ENCODE measurements at places on chromosomes 11 and 22.

DNA sequence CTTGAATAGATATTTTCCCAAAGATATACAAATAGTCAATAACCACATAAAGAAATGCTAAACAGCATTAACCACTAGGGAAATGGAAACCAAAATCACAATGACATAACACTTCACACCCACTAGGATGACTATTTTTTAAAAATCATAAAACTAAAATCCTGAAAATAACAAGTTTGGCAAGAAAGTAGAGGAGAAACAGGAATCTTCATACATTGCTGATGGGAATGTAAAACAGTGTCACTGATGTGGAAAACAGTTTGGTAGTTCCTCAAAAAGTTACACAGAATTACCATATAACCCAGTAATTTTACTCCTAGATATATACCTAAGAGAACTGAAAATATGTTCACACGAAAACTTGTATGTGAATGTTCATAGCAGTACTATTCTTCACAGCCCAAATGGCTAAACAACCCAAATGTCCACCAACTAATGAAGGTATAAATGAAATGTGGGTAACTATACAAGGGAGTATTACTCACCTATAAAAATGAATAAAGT, 12.5 kb downstream of the PICALM start:
- no peak for DNase-seq

DNA sequence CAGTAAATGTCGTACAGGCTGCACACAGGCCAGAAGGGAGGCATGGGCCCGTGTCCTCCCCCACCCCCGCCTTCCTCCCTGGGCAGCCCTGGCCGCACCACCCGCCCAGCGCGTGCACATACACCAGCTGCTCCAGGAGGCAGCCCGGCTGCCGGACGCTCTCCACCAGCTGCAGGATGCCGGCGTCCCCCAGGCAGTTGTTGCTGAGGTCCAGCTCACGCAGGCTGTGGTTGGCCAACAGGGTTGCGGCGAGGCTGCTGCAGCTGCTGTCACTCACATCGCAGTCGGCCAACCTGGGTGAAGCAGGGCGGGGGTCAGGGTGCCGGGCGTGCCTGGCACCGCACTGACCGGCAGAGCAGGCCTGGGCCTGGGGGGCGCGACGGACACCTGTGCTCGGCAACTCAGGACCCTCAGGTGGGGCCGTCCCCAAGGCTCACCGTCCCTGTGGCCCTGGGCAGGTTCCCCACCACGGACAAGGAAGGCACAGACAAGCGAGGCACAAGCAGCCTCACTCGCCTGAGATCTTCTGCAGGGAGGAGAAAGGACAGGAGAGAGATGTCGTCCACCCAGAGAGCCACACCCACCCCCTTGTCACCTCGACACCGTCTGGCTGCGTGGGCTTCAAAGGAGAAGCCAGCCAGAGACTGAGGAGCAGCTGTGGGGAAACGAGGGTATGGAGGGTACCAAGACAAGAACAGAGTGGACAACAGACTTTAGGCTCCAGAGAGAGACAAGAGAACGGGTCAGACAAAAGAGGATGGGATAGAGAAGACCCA, 12.1 kb downstream of the RNH1 start:
- no peak for DNase-seq

GRCh38 chr11:87033561-87033960, 4.2 kb upstream of the TMEM135 start:
- DNase-seq: no peak

GRCh38 chr22:48627203-48627602, 1200.5 kb downstream of the BRD1 start:
- DNase-seq: no peak

GRCh38 chr22:44580176-44581095, 82.4 kb upstream of the RTL6 start:
- no peak for DNase-seq

GRCh38 chr22:38655519-38656255, 505 bp downstream of the FAM227A start:
- DNase-seq: no peak

- DNase-seq: no peak
Observed at GRCh38 chr11:128731041-128731663, 37.3 kb downstream of the FLI1 start.

GRCh38 chr22:39237318-39238100, 7.3 kb downstream of the PDGFB start:
- DNase-seq: peak; percentile 59

GRCh38 chr11:34653851-34654482, 33.1 kb downstream of the EHF start:
- DNase-seq: peak; percentile 64

- DNase-seq: no peak
Observed at GRCh38 chr22:23204541-23205157, 24.3 kb downstream of the BCR start.

DNA sequence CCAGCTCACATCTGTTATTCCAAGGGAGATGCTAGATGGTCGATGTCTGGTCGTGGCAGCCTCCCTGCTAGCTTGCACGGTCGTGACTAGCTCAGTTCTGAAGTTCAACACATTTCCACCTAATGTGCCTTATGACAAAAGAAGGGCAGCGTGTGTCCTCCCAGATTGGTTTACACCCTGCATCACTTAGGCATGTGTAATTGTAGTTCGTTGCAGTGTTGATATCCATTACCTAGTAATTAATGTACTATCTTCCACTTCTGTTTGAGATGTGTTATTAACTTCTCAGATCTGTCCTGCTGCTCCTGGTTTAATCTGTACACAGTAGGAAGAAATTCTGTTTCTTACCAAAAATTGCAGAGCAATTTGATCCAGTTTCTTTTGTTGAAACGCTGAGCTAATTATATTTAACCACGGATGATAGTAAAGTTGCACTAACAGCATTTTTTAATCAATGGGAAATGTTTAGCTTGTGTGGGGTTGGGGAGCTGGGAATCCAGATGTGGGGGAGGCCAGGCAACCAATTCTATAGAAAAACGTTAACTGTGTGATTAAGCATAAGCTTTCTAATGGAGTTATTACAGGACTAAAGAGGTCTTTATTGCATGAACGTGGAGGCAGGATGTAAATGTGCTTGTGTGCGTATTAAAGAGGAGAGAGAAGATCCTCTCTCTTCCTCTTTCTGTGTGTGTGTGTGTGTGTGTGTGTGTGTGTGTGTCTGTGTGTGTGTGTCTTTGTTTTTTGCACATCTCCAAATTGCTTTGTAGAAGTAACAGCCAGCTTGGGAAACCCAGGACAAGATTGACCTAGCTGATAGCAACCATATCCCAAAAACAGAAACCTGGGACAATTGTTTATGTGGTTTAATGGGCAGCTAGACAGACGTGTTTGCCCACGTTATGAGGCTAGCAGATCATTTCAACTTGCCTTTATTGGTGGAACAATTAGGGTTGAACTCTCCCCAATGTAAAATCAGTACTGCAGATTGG, 145.7 kb upstream of the TTC12 start:
- DNase-seq: no peak

DNA sequence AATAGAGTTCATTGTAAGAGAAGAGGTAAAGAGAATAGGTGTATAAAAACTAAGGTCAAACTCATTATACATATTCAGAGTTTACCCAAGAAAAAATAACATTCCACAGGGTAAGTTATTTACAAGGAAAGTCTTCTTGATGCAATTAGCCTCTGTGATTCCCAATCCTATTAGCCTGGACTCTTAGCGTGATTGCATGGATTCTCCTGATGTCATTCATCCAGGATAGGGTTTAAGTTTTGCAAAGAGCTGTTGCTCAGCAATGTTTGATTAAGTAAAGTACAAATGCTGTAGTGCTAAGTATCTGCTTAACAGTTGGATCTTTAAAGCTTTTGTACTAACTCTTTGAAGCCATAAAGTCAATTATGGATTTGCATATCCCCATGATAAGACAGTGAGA, 767.8 kb upstream of the LUZP2 start:
- no peak for DNase-seq

- no peak for DNase-seq
Observed at GRCh38 chr11:35131886-35132285, 7.1 kb upstream of the CD44 start.

GRCh38 chr11:21174781-21175180, 505.4 kb downstream of the NELL1 start:
- no peak for DNase-seq

DNA sequence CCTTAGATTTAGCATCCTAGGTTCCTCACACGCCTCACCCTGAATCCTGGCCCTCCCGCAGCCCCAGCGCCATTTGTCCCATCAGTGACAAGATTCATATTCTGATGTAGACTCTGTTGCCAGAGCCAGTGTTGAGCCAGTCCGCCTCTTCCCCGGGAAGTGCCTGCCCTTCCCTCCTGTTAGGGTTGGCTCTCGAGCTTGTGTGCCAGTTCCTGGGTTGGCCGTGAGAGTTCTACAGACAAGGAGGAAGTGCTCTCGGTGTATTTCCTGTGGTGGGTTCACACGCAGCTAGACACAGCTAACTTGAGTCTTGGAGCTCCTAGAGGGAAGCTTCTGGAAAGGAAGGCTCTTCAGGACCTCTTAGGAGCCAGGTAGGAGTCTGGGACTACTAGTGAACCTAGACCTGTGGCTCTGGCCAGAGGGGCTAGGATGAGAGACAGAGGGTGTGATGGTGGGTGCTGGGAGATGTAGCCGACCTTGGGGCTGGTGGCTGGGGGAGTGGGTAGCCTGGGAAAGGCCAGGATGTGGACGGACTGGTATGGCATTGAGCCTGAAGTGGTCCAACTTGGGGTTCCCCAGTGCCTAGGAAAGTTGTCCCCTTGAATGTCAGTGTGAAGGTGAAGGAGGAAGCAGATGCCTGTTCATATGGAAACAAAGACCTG, at the start of gene IL18BP:
Gene IL18BP (plus strand): TSS at position 261 of the 662 bp plus-strand sequence. CDS start 1,076 bp downstream, outside the sequence.
- DNase-seq: no peak

- no peak for DNase-seq
Observed at GRCh38 chr22:33789690-33790253, 130.5 kb downstream of the LARGE1 start.

GRCh38 chr11:105838668-105839384, 183.2 kb downstream of the MSANTD4 start:
- no peak for DNase-seq

- no peak for DNase-seq
Observed at GRCh38 chr11:130415731-130416529, 12.5 kb downstream of the ADAMTS8 start.

- no peak for DNase-seq
Observed at GRCh38 chr11:129896062-129896461, 684 bp upstream of the NFRKB start.

DNA sequence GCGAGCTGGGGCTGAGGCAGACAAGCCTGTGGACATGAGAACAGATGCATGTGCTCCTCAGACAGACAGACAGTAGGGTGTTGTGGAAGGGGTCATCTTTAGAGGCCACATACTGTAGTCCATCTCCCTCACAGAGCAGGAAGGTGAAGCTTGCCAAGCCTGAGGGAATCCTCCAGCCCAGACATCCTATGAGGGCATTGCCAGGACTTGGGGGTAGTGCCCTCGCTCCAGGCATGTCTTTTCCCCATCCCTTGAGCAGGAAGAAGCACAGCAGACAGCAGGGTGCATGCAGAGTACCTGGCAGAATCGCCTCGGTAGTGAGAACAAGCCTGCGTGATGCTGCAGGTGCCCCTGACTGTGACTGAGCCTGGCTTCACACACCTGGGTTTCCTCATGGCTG, 66.5 kb upstream of the CLDN5 start:
- DNase-seq: no peak

DNA sequence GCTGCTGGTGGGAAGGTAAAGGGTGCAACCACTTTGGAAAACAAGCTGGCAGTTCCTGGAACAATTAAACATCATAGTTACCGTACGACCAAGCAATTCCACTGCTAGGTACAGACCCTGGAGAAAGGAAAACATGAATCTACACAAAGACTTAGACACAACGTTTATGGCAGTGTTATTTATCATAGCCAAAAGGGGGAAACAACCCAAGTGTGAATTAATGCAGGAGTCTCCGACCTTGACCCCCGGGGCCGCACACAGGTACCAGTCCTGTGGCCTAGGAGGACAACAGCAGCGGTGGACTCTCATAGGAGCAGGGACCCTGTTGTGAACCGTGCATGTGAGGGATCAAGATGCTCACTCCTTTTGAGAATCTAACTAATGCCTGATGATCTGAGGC, 22.5 kb downstream of the PRDM10 start:
- DNase-seq: no peak

- no peak for DNase-seq
Observed at GRCh38 chr11:115291325-115291724, 212.9 kb downstream of the CADM1 start.

- no peak for DNase-seq
Observed at GRCh38 chr11:85848006-85848405, 7.2 kb upstream of the CCDC83 start.
